Stimulated activated CD8-positive, alpha-beta memory T cell treated with anti-CD3 and anti-CD28 coated beads, Interleukin-4, amount 100 ng/mL, for 4 hours (primary cell): ENCODE measurements at places on chromosomes 3 and 15.
A peak's percentile ranks its signal among the peaks of the same experiment; 100 is the strongest.

GRCh38 chr3:67744699-67745098 lies 90.3 kb upstream of the SUCLG2 start:
- no peak for DNase-seq

- DNase-seq, result no peak
Observed at GRCh38 chr3:105022813-105023212, 343.9 kb upstream of the ALCAM start.

GRCh38 chr15:39499681-39500080 lies 81.2 kb upstream of the THBS1 start:
- DNase-seq, result no peak

- no peak for DNase-seq
Observed at GRCh38 chr15:26261413-26261812, 398.3 kb upstream of the ATP10A start.

GRCh38 chr15:39589815-39590644 lies 9.2 kb downstream of the THBS1 start:
- DNase-seq, result no peak

GRCh38 chr15:36951731-36952247 lies 148.6 kb downstream of the MEIS2 start:
- DNase-seq, result no peak

DNA sequence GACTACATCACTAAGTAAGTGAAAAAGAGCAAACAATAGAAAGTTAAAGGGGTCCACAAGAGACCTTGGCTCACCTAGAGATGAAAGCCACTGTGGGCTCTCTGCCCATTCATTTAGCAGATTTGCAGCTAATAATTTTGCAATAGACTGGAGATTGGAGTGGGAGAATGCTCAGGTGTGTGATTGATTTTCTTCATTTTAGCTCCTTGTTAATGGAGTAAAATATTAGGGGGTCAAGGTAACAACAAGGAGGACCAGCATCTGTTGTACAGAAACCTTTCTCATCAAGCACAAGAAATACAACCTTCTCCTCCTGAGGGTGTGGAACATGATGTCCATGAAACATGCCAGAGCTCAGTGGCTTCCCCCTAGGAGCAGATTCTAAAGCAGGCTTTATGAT lies 63.2 kb downstream of the TMEM266 start:
- DNase-seq, result no peak

- no peak for DNase-seq
Observed at GRCh38 chr3:143041903-143042302, 40.5 kb downstream of the U2SURP start.

GRCh38 chr3:76570436-76571057 lies 469.4 kb upstream of the ROBO2 start:
- DNase-seq, result no peak

GRCh38 chr3:110708156-110708555 lies 363.5 kb upstream of the NECTIN3 start:
- no peak for DNase-seq

- DNase-seq, result no peak
Observed at GRCh38 chr15:98422130-98422478, 226.2 kb upstream of the IGF1R start.

DNA sequence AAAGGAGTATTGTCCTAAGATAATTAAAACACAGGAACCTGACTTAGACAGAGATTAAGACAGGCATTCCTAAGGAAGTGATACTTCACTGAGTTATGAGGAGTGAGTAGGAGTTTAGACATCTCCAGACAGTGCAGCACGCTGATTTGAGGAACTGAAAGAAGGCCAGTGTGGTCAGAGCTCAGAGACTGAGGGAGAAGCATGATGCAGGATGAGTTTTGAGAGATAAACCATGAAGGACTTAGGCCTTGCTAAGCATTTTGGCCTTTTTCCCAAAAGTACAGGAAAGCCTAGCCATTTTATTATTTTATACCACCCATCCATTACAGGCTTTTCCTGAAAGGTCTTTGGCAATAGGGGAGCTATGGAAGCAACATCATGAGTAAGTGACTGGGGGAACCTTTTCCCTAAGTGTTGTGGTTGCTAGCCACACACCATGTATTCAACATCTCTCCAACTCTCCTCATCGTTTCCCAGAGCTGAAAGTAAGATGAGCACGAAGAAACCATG lies 375.6 kb upstream of the TPRG1 start:
- no peak for DNase-seq

DNA sequence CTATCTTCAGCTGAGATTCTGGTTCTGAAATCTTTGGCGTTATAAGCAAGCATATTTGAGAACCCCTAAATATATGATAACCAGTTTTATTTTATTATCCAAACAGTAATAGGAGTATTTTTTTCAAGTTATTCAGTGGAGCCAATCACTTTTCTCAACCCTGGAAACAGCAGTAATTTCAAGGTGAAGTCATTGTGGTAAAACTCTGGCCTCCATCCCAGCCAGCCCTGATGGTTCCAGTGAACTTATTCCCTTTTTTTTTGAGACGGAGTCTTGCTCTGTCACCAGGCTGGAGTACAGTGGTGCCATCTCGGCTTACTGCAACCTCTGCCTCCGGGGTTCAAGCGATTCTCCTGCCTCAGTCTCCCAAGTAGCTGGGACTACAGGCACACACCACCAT lies 545.4 kb upstream of the IL12A start:
- DNase-seq, result no peak

DNA sequence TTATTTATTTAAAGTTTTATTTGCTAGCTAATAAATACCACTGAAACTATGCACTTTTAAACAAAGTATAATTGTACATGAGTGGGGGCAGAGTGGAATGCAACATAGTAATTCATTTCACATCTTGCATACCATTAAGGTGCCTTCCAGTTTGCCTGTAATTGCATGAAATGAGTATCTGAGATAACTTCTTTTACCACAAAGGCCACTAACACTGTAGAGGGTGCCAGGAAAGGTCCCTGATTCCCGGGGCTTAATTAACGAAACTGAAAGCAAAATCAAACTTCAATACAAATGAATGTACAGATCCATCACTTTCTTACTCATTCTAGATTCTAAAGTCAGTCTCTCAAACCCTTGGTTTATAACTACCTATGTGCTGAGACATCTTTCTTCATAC lies 2.1 kb downstream of the CD47 start:
- no peak for DNase-seq

GRCh38 chr15:82663186-82663600 lies 16.0 kb upstream of the CPEB1 start:
- DNase-seq, result no peak

GRCh38 chr3:178538056-178538455 lies 1.8 kb downstream of the KCNMB2 start:
- no peak for DNase-seq

- DNase-seq, result peak; percentile 5
Observed at GRCh38 chr15:100849021-100849854, 30.4 kb upstream of the ALDH1A3 start.

DNA sequence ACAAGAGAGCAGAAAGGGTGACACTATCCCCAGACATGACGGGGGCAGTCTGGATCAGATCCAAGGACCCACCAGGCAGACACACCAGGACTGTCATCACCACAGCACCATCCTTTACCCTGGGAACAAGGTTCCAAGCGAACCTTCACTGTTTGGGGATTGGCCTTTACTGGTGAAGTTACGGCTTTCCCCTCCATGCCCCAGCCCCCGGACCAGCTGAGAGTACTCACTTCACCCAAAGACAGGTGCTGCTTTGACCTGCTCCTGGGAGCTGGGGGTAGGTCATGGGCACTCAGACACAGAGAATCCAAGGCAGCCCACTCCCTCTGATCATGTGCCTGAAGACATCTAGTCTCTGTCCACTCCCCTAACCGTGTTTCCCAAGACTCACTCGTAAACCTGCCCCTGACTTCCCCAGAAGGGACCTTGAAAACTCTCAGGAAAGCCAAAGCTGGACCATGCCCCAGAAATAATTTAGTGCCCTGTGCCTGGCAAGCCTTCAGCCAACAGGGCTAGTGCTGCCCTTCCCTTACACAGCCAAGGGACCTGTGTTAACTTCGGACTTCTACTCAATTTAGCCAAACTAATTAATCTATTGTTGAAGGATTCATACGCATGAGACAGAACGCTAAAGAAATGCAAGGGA lies 2.8 kb downstream of the RRP9 start:
- no peak for DNase-seq

- DNase-seq, result no peak
Observed at GRCh38 chr3:68173012-68173634, 518.7 kb upstream of the SUCLG2 start.
